ENCODE measurements at places on chromosomes 16 and 17.

DNA sequence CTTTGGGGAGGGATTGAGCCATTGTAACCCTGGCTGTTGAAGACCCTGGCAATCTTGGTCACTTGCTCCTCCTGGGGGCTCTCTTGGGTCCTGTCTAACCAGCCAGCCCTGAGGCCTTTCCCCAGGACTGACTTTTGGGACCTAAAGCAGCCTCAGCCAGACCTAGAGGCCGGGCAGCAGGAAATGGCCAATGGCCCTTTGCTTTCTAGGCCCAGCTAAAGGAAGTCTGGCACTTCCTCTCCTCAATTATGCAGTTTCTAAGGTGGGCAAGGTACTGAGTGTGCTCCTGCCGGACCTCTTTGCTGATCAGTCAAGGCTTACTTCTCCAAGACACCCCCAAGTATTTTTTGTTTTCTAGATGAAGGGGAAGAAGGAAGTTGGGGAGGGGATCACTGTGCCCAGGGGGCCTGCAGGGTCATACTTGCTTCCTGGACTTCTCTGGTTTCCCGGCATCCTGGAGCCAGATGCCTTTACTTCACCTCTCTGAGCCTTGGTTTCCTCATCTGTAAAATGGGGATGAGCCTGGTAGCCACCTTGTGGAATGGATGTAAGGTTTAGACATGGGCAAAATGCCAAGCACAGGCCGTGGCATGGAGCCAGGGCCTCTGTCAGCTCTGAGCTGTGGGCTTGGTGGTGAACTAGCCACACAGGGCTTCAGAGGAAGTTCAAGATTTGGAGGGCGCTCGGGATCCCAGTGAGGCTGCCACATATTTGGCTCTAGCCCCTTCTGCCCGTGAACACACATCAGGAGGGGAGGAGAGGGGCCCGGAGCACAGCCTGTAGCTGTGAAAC lies 8.6 kb downstream of the CX3CL1 start:
- DNase-seq = no peak

DNA sequence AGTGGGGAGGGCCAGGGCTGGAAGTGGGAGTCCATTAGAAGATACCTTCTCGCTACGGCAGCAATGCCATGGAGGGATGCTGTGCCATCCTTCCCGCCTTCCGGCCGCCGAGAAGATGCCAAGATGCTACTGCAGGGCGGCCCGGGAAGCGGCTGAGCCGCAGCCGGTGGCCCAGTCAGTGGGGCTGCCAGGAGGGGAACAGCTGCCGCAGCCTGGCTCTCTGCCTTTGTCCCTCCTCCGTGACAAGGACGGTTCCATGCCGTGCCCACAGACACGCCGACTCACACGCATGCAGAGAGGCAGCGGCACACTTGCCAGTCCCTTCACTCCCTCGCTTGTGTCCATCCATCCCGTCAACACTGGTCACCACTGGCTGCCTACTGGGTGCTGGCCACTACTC lies 20.2 kb upstream of the NCBP3 start:
- no peak for DNase-seq

DNA sequence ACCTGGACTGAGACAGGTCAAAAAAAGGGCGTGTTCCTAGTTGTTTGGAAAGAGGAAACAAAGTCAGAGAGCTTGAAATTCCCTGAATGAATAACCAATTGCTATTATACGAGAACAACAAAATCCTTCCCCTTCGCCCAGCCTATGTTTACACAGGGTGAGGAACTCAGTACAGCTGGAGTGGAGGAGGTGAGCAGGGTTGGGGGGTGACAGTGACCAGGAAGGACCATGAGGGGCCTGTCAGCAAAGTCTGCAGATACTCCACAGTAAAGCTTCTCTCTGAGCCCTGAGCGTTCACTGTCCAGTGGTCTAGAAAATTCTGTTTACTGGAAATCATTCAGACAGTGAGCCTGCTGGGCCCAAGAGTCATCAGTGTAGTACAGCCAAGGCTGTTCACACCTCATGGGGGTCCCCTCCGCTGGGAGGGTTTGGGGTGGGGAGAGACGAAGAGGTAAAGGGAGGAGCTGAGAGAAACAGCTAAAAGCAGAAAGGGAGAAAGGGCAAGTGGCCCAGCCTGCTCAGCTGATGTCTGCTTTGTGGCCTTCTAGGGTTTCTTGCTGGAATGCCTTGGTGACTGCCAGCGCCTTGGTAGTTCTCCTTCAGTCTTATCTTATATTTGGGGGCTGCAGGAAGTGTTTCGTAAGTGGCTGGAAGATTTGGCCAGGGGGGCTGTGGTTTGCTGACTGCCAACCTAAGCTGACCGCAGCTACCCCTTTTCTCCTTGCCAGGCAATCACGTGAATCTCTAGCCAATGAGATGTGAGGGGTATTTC lies 5.7 kb downstream of the DUSP3 start:
- DNase-seq = no peak

GRCh38 chr16:28321700-28322411 lies 29.5 kb downstream of the SBK1 start:
- DNase-seq = no peak

Measured in left renal pelvis (tissue), 4 donors.